ENCODE measurements at places on chromosomes 2 and 18.

- no peak for DNase-seq
These were observed 13.7 kb downstream of the NGEF start for GRCh38 chr2:232999354-232999753.

DNA sequence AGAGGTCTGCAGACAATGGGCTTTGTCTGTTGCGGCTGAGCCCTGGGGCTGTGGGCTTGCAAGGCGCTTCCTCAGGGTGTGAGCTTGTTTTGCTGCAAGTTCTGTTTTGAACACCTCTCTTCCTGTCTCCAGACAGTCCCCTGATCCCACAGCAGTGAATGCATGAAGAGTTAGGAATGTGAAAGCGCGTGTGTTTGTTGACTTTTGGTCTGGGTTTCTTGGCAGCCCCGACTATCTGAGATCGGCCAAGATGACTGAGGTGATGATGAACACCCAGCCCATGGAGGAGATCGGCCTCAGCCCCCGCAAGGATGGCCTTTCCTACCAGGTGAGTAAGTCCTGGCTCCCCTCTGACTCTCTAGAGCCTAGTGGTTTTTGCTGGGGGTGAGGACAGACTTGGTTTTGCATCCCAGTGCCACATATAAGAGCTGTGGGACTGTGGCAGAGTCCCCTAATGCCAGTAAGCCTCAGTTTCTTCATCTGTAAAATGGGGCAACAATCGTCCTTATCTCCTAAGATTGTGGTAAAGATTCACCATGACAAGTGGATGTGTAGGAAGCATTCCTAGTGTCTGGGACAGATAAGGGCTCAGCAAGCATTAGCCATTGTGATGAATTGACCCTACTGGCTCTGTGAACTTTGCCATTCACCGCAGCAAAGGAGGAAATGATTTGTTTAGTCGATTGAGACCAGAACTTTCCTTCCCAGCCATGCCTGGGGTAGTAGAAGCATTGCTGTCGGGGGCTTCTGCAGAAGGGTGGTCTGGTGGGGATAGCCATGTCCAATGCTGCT is 3.0 kb downstream of the LBH start:
- DNase-seq: peak; percentile 94

DNA sequence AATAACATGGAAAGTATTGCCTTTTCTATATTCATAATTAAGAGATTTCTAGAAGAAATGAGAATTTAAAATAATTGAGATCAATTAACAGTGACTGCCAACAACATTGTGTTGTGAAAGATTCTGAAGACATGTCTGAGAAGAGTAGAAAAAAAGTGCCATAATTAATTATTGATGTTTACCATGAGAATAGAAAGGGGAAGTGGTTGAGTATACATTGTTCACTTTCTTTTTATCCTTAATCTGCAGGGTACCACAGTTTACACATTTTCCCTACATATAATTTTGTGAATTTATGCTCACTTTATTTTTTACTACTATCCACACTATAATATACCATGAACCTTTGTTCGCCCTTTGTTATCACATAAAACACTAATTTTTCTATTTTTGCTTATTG is 47.1 kb upstream of the UBE2E3 start:
- no peak for DNase-seq

- peak; percentile 87 for DNase-seq
These were observed at the start of gene BOK for GRCh38 chr2:241558532-241559322. Gene BOK, plus strand, starts transcription at chr2:241558745. Its CDS starts 739 bp downstream, at chr2:241559484.
